ENCODE measurements at places on chromosomes 6 and 20.

DNA sequence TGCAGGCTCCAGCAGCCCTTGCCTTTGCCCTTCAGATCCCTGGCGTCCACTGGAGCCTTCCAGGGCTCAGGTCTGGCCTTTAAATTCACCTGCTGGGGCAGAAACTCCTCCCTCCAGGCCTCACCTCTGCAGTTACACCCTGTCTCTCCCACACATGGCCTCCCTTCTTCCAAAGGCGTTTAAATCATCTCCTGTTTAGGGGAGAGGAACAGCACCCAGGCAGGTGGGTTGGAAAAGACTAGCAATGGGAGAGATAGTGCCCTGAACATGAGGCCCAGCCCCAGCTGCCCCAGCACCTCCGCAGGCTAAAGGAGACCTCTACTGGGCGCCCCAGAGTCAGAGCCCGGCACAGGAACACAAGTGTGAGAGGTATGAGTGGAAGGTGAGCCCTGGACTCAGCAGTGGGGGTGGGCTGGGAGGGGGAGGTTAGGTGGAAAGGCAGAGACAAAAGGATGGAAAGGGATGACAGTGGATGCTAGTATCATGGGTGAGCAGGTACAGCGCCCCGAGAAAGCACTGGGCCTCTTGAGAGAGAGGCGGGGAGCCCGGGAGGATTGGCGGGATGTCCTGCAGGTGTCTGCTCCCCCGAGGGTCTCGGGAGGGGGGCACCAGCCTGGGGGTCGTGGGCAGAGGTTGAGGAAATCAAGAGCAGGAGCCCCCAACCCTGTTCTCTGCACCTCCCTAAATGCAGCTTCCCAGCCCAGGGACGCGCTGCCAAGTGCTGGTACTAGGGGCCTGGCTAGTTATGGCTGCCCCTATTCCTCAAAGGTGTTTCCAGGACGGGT, at the start of gene CST9:
Gene CST9 (minus strand): TSS at position 51 of the 785 bp plus-strand sequence. CDS start 53 bp downstream, outside the sequence.
- no peak for DNase-seq

- no peak for DNase-seq
These were observed 34.1 kb downstream of the UTRN start for GRCh38 chr6:144319211-144319610.

DNA sequence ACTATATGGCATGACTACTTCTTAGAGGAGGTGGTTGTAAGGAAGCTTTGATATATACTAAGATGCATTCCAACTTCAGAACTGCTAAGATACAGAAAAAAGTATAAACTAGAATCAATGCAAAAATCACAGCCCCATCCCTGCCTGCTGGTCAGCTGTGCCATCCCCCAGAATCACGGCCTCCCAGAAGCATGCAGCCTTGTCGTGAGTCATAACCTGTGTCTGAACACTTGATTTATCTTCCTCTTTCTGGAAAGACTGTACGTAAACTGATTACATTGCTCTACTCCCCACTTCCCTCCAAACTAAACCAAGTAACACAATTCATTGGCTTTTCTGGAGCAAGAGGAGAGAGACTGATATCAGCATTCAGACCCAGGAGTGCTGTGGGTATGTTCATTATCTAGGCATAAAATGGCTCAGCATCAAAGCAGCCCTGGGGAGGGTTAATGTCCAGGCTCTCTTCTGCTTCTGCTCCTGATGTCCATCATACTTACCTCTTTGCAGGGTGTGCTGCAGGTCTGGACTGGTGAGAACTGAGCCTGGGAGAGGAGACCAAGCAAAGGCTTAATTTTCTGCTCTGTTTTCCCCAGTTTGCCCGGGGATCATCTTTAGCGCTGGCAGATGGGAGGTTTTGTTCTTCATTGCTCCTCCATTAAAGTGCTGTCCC, 18.4 kb downstream of the SCP2D1 start:
- no peak for DNase-seq

DNA sequence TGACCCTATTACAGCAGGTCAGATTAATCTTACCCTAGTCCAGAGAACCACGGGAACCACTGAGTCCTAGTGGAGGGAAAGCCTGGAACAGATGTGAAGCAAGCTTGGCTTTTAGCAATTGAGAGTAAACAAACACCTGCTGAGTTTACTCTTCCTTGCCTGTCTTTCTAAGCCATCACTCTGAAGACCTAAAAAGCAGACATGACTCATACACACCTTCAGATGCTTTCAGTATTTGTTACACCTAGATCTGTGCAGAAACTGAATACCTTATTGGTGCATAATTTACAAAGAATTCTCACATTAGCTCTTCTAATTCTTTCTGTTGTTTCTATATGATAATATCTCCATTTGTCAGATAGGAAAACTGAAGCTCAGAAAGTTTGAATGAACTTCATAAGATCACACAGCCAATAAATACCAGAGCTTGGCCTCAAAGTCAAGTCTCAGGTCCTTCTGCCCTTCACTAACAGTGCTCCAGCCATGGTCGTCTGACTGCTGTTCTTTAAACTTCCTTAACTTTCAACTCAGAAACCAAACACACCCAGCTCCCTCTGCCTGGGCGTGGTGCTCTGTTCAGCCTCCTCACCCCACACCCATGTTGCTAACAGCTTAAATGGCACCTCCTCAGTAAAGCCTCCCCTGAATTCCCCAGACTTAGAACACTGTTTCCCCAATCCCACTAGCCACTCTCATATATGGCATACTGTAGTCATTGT, 8.6 kb upstream of the GABBR1 start:
- no peak for DNase-seq

GRCh38 chr20:37559312-37560027, 31.8 kb upstream of the BLCAP start:
- DNase-seq, result no peak

DNA sequence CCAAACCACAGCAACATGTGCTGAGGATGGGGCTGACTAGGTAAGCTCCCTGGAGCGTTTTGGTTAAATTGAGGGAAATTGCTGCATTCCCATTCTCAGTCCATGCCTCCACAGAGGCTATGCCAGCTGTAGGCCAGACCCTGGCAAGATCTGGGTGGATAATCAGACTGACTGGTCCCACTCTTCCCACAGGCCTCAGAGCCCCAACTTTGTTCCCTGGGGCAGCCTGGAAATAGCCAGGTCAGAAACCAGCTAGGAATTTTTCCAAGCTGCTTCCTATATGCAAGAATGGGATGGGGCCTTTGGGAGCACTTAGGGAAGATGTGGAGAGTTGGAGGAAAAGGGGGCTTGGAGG, 1.5 kb upstream of the VEGFA start:
- no peak for DNase-seq

- no peak for DNase-seq
These were observed 59.7 kb upstream of the NT5E start for GRCh38 chr6:85390105-85390728.

- no peak for DNase-seq
These were observed 205.3 kb downstream of the NFATC2 start for GRCh38 chr20:51337126-51337805.

GRCh38 chr6:122702841-122703240, 76.7 kb upstream of the FABP7 start:
- DNase-seq, result no peak

- DNase-seq, result no peak
These were observed 4.6 kb downstream of the SLC44A4 start for GRCh38 chr6:31874084-31874670.

DNA sequence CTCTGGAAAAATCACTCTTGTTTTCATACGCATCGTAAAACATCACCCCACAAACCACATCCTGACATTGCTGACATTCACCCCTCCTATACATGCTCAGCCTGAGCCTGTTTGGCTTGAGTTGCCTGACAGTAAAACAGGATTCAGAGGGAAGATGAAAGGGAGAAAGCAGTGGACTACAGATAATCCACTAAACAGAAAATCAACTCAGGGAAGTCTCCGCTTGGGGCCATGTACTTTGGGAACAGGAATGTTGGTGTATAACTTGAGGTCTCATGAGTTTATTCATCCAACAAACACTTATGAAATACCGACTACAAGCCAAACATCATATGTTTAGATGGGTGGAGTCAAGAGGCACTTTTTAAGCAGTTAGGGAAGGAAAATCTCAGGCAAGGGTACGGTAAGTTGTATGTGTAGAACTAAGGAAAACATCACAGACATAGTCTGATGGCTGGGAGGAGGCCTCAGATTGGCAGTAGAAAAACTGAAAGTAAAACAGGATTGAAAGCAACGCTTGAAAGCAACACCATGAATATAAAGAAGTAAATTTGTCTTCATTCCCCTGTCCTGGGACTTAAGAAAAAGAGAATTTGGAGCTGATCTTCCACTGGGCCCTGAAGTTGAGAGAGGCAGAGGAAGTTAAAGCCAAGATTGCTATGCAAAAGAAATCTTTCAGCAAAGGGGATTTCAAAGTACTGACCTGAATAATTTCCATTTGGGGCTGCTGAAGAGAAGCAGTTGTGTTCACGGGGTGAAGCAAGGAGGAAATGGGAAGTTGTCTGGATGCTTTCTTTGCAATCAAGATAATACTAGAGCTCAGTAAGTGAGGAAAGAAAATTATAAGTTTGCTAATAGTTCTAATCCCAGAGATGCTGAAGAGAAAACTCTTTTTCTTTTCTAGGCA, 28.8 kb downstream of the PDE7B start:
- peak; percentile 51 for DNase-seq

DNA sequence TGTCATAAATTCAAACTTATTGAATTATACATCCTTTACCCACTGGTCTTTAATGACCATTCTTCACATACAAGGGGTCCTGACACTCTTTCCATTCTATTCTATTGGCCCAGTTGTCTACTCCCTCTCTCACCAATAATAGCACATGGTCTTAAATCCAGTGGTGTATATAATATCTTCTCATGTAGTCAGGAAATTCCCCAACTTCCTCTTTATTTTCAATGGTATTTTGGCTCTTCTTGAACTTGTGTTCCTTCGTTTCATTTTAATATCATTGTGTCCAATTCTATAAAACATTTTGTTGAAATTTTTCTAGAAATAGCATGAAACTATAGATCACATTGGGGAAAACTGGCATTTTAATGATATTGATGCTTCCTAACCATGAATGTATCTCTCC, 36.8 kb downstream of the PSMB9 start:
- DNase-seq, result no peak

DNA sequence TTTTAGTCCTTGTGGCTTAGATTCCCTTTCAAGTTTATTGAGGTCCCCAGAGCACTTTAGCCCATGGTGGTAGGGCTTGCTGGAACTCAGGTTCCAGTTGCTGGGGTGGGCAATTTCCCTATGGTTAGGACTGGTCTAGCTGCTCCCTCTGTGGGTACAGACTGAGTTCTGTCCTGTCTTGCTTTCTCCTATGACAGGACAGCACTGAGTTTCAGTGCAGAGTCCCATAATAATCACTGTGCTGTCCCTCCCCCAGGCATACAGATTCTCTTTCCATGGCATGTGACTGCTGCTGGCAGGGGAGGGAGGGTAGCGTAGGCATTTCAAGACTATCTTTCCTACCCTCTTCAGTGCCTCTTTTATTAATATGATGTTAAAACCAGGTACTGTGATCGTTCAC, 17.1 kb upstream of the ERVFRD-1 start:
- no peak for DNase-seq

GRCh38 chr20:47350691-47351545, 5.6 kb downstream of the ZMYND8 start:
- DNase-seq, result no peak

DNA sequence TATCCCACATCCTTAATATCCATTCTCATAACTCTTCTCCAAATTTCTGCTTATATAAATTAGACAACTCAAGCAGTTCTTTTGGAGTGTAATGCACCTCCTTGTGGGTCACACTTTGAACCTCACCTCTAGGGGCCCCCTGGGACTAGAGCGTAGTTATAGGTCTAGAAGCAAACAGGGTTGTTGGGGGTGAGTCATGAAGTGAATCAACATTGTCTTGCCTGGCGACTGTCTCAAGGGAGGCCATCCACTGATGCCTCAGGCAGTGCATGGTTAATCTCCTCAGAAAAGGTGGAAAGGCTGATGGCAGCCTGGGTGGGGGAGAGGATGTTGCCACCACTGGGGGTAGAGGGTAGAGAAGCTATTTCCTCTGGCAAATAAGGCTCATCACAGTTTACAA, 129.1 kb downstream of the TNFRSF21 start:
- DNase-seq, result no peak

- DNase-seq, result peak; percentile 64
These were observed 8.5 kb downstream of the TPD52L2 start for GRCh38 chr20:63873477-63873971.

- no peak for DNase-seq
These were observed 385.3 kb downstream of the EPM2A start for GRCh38 chr6:145349950-145350510.

GRCh38 chr6:4658486-4658885, 117.7 kb upstream of the CDYL start:
- DNase-seq, result peak; percentile 14

- no peak for DNase-seq
These were observed 247.8 kb upstream of the CHD6 start for GRCh38 chr20:41865938-41866337.

- peak; percentile 39 for DNase-seq
These were observed 46.6 kb downstream of the MOXD1 start for GRCh38 chr6:132354517-132355167.

- no peak for DNase-seq
These were observed 80.1 kb downstream of the MRPL14 start for GRCh38 chr6:44047179-44047546.

- DNase-seq, result no peak
These were observed 2.4 kb upstream of the DBNDD2 start for GRCh38 chr20:45405571-45406259.

GRCh38 chr20:20992686-20993360, 113.3 kb downstream of the LINC00237 start:
- DNase-seq, result no peak

- no peak for DNase-seq
These were observed 10.7 kb upstream of the MLIP start for GRCh38 chr6:54100411-54101006.

GRCh38 chr6:167394339-167394738, 69.5 kb downstream of the TTLL2 start:
- no peak for DNase-seq

GRCh38 chr20:2136275-2136674, 34.6 kb downstream of the STK35 start:
- DNase-seq, result no peak

DNA sequence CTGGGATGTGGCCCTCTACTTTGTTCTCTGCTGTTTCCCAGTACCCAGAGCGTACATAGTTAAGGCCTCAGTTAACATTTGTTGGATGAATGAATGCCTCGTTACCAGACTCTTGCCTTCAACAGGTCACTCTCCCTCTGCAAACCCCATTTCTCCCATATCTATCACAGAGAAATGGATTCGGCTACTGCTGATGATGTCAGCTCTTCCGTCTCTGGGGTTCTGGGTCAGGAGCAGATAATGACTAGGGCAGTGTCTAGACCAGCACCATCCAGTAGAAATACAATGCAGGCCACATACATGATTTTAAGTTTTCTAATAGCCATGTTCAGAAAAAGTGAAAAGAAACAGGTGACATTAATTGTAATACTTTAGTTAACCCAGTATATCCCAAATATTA, 47.9 kb downstream of the TOX2 start:
- DNase-seq, result no peak

Data from stimulated activated CD8-positive, alpha-beta memory T cell treated with anti-CD3 and anti-CD28 coated beads, Interleukin-4, amount 100 ng/mL, for 48 hours (primary cell).